ENCODE measurements at places on chromosomes 13 and 19.
A peak's percentile ranks its signal among the peaks of the same experiment; 100 is the strongest.

- DNase-seq, result no peak
Measured at GRCh38 chr19:11685676-11686650, 52.8 kb downstream of the ZNF823 start.

GRCh38 chr13:99977334-99977911 lies 4.2 kb upstream of the ZIC2 start:
- DNase-seq, result no peak

DNA sequence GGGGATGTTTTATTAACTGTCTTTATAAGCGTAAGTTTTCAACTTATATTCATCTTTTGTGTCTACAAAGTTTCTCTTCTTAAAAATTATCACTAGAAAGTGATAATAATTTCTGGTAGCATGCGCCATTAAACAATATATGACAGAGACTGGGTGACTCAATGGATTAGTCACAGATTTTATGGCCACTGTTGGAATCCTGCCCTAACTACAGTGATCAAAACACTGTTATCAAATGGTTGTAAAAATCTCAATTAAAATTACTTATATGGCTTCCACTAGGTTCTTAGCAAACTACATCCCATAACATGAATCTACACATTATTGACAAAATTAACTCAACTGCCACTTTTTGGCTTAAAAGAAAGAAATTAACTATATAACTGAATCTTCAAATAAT lies 350.0 kb downstream of the DACH1 start:
- no peak for DNase-seq

DNA sequence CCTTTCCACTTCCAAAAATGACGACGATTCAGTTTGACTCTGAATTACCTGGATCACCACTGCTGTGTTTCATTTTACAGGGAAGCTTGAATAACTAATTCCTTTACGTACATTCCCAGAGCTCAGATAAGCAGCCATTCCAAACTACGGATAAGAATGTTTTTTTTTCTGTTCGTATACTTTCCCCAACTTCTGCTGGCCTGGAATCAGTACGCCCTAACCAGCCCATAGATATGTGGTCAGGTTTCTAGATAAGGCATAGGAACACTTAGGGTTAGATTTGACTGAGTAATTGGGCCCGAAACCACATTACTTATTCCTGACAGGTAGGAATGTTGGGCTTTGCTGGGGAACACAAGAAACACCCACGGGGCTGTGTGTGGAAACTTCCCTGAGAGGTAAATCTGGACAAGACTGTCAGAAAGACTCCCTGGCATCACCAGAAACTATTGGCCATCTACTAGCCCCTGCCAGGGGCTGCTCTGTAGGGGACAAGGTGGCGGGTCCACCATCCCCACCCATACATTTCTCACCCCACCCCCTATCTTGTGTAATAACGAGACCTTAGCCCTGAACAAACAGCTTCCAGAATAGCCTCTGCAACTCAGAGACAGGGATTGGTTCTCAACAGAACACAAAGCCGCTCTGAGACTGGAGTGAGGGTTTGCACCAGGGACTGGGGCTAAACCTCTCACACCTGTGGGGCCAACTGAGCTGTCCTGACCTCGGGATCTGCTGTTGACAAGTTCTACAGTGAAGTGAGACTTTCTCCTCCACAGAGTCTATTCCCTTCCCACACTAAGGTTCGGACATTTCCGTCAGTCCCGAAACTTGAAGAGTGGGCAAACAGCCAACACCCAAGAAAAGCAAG lies 15.6 kb downstream of the RHPN2 start:
- no peak for DNase-seq

- no peak for DNase-seq
Measured at GRCh38 chr19:10214784-10215183, 16.3 kb downstream of the S1PR2 start.

DNA sequence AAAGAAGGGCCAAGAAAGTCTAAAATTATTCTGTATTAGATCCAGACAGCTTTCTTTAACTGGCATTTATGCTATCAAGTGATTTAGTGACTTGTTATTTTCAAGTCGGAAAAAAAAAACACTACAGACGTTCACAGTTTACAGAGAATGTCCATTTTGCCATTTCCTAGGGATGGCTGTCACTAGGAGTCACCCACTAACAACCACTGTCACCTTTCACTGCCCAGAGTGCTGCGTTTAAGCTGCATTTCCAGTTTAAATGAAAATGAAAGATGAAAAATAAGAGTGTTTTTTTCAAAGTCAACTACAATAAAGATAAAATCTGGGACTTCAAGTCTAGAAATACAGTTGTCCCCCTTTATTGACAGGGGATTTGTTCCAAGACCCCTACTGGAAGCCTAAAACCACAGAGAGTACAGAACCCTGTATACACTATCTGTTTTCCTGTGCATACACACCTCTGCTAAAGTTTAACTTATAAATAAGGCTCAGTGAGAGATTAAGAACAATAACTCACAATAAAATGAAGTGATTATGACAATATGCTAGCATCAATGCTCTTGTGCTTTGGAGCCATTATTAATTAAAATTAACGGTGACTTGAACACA lies 112.5 kb downstream of the SACS start:
- no peak for DNase-seq

DNA sequence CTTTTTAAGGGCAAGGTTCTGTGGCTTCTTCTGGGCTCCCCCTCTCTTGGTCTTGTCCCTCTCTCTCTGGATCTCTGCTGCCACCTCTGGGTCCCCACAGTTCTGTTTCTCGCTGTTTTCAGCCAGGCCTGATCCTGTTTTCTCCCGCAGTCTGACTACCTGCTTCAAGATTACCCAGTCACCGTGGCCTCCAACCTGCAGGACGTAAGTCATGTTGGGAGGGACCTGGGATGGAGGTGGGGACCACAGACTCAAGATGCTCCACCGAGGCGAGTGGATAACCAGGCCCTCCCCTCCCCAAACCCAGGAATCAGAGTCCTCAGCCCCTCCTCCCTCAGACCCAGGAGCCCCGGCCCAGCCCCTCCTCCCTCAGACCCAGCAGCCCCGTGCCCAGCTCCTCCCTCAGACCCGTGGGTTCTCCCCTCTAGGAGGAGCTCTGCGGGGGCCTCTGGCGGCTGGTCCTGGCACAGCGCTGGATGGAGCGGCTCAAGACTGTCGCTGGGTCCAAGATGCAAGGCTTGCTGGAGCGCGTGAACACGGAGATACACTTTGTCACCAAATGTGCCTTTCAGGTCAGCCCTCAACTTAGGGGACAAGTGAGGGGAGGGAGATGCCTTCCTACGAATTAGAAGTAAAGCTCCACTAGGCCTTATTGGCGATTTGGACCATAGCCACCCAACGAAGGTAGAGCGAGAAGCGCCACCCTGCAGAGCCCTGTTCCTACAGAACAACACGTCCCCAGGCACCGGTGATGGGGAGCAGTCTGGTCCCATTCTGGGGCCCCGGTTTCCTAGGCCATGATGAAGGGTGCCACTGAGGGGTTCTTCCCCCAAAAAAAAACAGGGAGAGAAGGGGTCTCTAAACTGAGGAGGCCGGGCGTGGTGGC lies 2.2 kb downstream of the FLT3LG start:
- DNase-seq, result no peak

GRCh38 chr19:8357007-8357521 lies 6.9 kb upstream of the ANGPTL4 start:
- DNase-seq, result no peak

DNA sequence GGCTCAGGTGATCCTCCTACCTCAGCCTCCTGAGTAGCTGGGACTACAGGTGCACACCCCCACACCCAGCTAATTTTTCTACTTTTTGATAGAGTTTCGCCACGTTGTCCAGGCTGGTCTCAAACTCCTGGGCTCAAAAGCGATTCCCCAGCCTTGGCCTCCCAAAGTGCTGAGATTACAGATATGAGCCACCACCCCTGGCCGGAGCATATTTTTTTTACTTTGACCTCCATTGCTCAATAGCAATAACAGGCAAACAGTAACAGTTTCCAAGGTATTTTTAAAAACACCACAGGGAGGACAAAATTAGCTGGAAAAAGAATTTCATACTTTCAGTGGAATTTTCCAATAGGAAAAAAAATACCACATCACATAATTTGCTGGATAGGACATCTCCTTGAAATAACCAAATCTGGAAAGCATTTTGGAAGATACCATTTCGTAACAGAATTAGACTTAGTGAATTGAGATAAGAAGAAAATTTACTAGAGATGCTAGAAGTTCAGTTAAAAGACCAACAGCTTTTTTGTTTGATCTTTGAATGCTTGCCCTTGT lies 5.2 kb downstream of the DUXA start:
- no peak for DNase-seq

- no peak for DNase-seq
Measured at GRCh38 chr13:75533861-75534260, 3.8 kb downstream of the COMMD6 start.

GRCh38 chr19:21789466-21790085 lies 22.2 kb upstream of the ZNF100 start:
- no peak for DNase-seq

DNA sequence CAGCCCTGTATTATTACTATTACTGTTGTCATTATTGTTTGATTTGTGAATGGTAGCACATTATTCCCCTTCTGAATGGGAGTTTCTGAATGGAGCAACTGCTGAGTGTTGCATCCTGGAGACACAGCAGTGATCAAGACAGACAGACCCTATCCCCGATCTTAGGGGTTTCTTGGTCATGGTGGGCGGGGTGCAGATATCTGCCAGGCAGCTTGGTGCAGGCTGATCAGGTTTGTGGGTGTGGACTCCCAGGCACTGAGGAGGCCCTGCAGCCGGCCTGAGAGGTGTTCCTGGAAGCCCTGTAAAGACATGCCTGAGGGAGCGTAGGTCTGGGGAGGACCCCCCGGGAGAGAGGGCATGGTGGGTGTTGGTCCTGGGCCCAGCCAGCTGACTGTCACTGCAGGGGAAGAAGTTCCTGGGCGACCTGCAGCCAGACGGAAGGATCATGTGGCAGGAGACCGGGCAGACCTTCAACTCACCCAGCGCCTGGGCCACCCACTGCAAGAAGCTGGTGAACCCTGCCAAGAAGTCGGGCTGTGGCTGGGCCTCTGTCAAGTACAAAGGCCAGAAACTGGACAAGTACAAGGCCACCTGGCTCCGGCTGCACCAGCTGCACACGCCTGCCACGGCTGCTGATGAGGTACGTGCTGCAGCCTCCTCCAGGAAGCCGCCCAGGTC lies 2.1 kb downstream of the MPND start:
- no peak for DNase-seq

DNA sequence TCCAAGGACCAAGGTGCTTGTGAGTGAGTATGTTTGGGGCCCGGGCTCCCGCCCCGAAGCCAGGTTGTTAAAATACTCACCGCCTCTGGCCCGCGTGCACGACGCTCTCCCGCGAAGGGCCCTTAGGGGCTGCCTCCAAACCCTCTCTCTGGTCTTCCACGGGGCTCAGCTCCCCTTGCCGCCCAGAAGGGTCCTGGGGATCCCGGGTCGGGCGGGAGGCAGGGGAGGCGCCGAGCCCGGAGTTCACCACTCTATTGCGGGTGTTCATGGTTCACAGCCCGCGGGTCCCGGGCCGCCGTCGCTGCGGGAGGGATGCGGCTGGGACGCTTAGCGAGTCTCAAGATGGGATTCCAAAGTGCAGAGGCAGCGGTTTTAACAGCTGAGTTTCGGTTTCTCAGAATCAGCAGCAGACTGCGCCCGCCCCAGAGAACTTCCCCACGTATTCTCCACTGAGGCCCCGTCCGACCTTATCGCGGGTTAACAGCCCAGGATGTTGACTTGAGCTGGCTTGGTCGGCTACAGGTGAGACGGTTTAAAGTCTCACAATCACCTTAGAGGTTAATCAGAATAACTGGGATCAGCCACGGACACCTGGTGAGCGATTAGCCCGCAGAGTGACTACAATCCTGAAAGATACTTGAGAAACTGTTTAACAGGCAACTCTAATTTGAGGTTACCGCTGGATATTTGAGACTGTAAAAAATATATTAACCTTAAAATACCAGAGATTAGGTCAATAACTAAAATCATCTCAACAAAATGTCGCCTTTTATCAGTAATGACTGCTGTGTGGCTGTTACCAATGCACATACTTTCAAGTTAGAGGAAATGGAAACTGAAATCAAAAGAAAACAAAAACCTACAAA lies at the start of gene EPSTI1:
TSS of gene EPSTI1 (minus strand) at position 344 of the 866 bp plus-strand sequence. CDS start at position 268, 76 bp downstream.
- DNase-seq, result peak; percentile 54

DNA sequence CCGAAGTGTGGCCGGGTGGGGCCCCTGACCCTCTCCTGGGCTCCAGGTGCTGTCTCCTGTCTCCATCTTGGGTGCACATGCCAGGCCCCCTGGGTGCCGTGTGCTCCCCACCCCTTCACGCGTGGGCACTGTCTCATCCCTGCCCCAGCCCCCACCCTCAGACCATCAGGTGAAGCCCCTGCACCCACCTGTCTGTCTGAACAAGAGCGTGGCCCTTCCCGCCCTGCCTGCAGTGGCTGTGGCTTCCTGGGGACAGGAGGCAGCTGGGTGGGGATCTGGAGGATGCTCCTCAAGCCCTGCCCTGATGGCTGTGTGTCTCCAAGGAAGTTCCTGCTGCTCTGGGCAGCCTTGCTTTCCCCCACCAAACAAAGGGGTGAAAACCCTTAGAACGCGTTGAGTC lies 2.2 kb downstream of the PRR22 start:
- DNase-seq, result no peak

GRCh38 chr19:42335374-42335936 lies 10.0 kb downstream of the MEGF8 start:
- DNase-seq, result no peak

DNA sequence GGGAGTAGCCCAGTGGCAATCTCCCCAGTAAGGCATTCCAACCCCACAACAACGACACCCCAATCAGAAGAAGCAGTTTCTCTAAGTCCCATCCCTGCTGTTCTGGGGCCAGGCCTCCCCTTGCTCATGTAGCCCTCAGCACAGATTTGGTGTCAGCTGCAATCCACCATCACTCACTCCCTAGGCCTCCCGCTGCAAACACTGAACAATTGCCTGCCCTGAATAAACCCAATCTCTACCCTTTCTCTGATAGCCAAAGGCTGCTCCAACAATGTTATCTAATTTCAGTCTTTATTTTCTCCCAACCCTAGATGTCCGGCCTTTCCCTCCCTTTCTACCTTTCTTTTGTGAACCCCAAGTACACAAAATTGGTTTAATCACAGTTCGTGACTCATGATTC lies 5.6 kb upstream of the SOX21 start:
- DNase-seq, result no peak

DNA sequence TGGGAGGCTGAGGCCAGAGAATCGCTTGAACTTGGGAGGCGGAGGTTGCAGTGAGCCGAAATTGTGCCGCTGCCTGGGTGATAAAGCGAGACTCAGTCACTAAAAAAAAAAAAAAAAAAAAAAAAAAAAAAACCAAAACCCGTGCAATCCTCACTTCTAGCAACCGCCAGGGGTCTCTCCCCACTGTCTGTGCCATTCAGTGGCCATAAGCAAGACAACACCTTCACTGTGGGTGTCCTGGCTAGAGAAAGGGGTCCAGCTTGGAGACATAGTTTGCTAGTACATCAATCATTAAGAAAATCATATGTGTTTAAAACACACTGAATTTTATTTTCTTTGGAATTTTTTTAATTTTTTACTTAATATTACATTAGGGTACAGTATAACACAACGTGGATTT lies 68.2 kb downstream of the RASL11A start:
- DNase-seq, result no peak

DNA sequence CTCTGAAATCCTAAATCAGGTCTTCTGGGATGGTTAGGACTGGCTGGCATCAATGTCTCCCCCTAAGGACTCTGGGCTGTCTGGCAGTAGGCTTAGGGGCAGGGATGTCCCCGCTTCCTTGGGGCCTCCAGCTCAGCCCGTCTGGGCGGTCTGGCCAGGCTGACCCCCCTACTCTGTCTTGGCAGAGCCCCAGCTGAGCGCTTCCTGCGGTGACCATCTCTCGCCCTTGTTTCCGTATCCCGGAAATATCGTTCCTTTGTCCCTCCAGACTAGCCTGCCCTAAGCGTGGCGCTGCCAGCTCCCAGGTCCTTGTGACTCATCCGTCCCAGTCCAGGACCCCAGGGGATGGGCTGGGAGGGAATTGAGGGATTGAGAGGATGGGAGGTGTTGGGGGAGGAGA lies 11.3 kb downstream of the GTPBP3 start:
- DNase-seq, result no peak
